ENCODE measurements at places on chromosomes 1 and 21.
A peak's percentile ranks its signal among the peaks of the same experiment; 100 is the strongest.

DNA sequence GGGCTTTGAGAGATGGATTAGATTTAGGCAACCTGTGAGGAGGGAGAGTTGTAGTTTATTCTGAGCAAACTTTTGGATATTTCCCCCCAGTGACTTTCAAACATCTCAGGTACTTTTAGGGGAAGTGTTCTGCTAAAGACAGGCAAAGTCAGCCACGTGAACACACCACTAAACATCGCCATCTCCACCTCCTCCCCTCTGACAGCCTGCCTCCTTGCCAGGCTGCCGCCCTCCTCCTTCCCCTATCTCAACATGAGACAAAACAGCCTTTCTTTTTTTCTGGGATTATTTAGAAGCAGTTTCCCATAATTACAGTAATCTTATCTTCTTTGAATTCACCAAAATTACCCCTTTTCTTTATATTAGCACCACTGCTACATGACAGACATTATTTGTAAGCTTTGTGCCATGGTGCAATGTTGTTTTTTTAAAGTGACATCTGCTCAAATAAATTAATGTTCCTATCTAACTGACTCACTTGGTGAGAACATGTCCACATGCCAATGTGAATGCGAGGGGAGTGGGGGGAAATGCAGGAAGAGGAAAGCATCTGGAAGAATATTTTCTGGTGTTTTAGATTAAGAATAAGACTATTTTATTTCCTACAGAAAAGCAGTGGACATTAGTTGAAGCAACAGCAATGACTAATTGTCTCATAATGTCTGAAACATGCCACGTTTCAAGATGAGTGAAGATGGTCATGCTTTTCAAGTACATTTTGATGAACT is 147.8 kb upstream of the ATP1B1 start:
- DNase-seq = no peak

GRCh38 chr1:106817575-106817974 is 238.9 kb upstream of the PRMT6 start:
- no peak for DNase-seq

- no peak for DNase-seq
Measured at GRCh38 chr21:42692688-42693087, 39.3 kb downstream of the PDE9A start.

DNA sequence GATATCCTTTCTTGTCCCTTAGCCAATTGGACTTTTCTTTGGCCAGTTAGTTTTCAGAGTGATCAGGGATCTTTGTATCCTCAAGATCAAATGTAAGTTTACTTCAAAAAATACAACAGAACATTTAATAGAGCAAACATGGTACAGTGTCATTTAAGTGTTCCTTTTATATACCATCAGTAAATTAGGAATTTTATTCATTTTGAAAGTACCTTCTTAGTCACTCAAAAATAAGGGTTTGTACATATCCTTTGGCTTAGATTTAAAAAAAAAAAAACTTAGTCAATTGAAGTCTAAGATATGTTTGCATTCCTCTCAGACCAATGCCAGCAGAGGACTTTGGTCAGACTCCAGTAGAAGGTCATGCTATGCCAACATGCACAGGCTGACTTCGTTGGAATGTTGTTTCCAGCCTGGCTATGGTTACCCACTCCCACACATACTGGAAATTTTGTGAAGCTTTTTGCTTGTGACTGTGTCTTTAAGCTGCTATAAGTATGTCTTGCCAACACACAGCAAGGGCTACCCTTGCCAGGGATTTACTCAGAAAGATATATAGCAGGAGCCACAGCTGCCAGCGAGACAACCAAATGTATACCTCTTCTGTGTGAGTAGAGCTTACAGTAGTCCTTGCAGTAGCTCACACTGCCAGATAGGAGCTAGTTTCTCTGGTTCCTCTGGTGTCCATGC is 81.5 kb upstream of the LRIF1 start:
- no peak for DNase-seq

DNA sequence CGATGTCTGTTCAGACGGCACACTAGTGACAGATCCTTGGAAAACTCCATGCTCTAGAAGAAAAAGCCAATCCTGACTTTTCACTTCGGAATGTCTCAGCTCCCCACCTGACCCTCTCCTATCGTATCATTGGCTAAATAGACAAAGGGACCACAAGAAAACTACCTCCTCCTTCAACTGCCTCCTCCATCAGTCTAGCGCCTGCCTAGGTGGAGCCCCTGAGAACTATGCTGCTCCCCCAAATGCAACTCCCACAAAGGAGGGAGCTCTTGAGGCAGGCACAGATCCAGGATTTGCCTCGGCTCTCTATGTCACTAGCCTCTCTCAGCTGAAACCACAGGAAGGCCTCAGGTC is 148.4 kb downstream of the TOMM20 start:
- DNase-seq = no peak

- DNase-seq = peak; percentile 67
Measured at GRCh38 chr1:66788231-66788939, 12.7 kb downstream of the INSL5 start.

- DNase-seq = no peak
Measured at GRCh38 chr1:54362881-54363340, 43.3 kb downstream of the SSBP3 start.

- DNase-seq = no peak
Measured at GRCh38 chr1:102863704-102864103, 244.6 kb downstream of the COL11A1 start.

GRCh38 chr1:32890516-32891240 is 4.4 kb downstream of the HPCA start:
- no peak for DNase-seq

DNA sequence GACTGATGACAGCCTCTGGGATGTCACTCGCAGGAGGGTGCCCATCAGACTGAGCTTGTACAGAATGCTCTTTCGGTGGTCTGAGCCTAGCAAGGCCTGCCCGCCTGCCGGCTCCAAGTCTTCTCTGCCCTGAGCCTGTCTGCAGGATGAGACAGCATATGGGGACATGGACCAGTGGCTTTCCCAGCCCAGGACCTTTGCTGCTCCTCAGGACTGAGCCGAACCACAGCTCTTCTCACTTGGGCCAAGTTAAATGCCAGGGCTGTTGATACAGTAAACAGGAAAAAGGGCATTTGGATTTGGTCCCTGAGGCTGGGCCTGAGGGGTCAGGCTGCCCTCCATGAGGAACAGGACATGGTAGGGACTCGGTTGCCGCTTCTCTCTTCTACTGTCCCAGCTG is 64.3 kb upstream of the EPS8L3 start:
- DNase-seq = no peak

DNA sequence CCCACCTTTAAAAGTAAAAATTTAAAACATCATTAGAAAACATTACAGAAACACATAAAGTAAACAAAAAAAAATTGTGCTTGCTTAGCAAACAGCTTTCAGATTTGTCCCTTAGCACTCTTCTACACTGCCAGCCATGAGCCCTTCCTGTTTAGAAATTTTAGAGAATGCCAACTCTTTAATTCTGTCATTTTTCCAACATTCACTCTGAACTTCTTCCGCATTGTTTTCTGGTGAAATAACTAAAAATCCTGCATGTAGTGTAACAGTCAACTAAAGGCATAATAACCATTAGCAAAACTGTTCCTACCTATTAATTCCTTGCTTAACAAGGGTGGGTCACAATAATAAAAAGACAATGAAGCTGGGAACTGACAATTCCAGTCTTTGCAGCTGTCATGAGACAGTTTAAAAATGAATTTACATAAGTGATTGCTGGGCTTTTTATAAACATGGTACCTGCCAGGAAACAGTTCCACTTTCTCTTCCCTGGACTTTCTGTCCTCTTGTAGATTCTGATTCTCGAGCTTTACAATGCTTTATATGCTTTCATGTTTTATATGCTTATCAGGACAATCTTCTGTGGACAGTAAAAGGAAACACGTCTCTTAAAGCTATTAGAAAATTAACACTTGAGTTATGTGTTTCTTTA is 19.0 kb downstream of the GNG12 start:
- DNase-seq = no peak

- DNase-seq = no peak
Measured at GRCh38 chr1:68047659-68048026, 2.8 kb downstream of the DIRAS3 start.

DNA sequence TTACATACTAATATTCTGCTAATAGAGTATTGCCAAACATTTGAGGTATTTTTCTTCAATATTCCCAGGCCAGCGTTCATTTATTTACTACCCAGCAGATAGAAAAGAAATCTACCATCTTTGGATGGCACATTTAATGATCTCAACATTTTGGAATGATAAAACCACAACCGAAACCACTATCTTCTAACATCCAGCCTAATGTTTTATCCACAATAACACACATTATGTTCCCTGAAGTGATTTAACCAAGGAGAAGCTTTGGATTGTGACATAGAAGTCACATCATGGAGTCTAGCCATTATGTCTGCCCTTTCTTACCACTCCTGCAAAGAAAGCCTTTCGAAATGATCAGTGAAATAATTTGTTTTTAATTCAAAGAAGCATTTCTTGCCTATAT is 497.1 kb upstream of the PLXNA2 start:
- no peak for DNase-seq

DNA sequence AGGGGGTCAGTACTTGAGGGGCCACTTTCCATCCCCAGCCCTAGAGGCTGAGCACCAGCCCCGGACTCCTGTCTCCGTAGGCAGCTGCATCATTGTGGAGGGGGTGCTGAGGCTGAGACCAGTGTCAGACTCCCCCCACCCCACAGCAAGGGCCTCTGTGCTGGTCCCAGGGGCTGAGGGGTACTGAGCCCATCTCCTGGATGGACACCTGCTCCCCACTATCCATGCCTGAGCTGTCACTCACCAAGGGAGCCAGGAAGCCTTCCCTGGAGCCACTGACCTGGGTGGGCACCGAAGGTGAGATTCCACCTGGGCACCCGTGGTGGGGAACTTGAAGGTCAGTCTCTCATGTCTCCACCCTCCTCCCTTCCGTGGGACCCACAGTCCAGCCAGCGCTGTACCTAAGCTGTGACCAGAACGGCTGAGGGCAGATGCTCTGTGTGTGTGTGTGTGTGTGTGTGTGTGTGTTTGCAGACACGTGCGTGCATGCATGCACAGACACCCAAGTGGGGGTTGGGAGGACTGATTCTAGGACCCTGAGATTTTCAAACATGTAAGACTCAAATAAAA is 9.3 kb downstream of the DISP3 start:
- DNase-seq = no peak

DNA sequence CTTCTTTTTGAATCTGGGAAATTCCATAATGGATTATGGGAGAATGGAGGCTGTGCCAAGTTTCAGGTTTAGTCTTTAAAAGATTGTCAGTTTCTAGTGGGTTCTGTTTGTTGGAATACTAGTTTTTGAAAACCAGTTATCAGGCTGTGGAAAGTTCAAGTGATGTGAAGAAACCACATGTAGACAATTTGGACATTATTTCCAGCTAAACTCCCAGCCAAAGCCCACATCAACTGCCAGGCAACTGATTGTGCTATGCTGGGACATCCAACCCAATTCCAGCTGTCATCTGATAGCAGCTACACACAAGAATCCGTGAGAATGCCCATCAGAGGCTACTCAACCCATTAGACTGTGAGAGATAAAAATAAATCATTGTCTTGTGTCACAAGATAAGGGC is 546.1 kb upstream of the ADAMTS5 start:
- no peak for DNase-seq

- no peak for DNase-seq
Measured at GRCh38 chr1:87100271-87100670, 185.8 kb downstream of the HS2ST1 start.

- no peak for DNase-seq
Measured at GRCh38 chr1:33725556-33726160, 138.2 kb upstream of the HMGB4 start.

DNA sequence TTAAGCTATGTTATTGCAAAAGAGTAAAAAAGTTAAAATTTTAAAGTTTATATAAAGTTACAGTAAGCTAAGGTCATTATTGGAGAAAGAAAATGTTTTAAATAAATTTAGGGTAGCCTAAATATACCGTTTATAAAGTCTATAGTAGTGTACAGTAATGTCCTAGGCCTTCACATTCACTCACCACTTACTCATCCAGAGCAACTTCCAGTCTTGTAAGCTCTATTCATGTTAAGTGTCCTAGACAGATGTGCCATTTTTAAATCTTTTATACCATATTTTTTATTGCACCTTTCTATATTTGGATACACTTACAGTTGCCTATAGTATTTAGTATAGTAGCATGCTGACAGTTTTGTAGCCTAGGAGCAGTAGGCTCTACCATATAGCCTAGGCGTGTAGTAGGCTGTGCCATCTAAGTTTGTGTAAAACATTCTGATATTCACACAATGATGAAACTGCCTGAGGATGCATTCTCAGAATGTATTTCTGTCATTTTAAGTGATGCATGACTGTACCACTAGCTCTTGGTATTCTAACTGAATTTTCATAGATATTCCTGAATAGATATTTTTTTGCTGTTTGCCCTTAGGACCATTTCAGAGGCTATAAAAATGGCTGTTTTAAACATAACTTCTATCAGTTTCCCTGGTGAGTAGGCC is 26.8 kb downstream of the PPP2R5A start:
- peak; percentile 10 for DNase-seq

GRCh38 chr21:34510148-34511142 is 1.6 kb downstream of the KCNE1 start:
- peak; percentile 83 for DNase-seq

- peak; percentile 71 for DNase-seq
Measured at GRCh38 chr1:200311256-200311655, 98.6 kb downstream of the ZNF281 start.
